ENCODE measurements at places on chromosomes 1 and 21.

- DNase-seq: no peak
These were observed 179.7 kb upstream of the ST6GALNAC5 start for GRCh38 chr1:76687307-76688175.

DNA sequence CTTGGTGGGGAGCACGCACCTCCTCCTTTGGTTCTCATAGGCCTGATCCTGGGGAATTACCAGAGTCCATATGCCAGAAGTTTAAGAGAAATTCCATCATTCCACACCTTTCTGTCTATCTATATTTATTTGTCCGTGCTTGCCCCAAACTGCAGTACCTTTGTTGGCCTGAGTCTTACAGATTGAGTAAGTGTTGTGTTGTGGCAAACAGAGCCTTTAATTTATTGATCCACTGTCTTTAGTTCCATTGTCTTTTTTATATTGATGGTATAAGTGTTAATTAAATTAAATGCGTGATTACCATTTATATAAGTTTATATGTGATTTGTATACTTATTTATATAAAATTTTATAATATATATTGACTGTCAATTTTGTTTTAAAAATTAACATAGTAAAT lies 4.9 kb downstream of the SH3BGR start:
- DNase-seq: no peak

DNA sequence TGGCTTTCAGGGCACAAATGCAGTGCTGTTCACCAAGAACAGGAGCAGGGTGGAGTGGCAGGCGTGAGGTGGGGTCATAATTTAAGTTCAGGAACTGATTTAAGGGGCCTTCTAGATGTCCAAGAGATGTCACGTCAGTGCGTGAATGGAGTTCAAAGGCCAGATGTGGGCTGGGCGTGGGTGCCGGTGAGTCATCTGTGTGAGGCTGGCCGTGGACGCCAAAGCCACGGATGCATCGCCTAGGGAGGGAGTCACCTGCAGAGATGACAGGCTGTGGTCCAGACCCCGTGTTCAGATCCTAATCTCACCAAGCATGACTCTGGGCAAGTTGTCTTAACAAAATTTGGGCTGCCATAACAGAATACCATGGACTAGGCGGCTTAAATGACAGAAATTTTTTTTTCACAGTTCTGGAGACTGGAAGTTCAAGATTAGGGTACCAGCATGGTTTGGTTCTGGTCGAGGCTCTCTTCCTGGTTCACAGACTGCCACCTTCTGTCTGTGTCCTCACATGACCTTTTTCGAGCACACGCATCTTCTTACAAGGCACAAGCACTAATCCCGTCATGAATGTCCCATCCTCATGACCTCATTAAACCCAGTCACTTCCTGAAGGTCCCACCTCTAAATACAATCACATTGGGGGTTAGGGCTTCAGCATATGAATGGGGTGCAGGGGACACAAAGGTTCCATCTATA lies 109.6 kb downstream of the PRDM2 start:
- DNase-seq: no peak

DNA sequence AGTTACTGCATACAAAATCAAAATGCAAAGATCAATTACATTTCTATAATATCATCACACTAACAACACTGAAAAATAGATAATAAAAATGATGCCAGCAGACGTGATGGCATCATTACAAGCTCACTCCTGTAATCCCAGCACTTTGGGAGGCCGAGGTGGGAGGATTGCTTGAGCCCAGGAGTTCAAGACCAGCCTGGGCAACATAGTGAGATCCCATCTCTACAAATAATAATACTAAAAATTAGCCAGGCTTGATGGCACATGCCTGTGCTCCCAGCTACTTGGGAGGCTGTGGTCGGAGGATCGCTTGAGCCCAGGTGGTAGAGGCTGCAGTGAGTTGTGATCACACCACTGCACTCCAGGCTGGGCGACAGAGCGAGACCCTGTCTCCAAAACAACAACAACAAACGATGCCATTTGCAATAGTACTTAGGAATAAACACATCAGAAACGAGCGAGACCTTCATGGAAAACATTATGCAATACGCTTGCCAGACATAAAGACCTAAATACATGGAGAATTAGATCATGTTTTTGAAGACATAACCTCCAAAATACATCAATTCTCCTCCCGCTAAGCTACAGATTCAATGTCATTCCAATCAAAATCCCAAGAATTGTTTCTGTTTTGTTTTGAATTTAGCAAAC lies 86.6 kb upstream of the ERRFI1 start:
- DNase-seq: no peak
